ENCODE measurements at places on chromosomes 12 and 14. TPM values are rescaled to one million over a fixed set of nuclear protein-coding genes. Genes with fewer than 3 reads are reported as not detected.

Gene LGR5
- total RNA-seq, result not detected

- peak; percentile 24 for DNase-seq
Measured at GRCh38 chr12:62438098-62438692, 28.4 kb upstream of the MON2 start.

GRCh38 chr12:71865757-71866536 is 26.4 kb downstream of the TBC1D15 start:
- DNase-seq, result no peak

- peak; percentile 79 for DNase-seq
Measured at GRCh38 chr12:100576331-100577036, 3.0 kb downstream of the GAS2L3 start.

- no peak for DNase-seq
Measured at GRCh38 chr12:28925719-28926376, 223.2 kb upstream of the FAR2 start.

DNA sequence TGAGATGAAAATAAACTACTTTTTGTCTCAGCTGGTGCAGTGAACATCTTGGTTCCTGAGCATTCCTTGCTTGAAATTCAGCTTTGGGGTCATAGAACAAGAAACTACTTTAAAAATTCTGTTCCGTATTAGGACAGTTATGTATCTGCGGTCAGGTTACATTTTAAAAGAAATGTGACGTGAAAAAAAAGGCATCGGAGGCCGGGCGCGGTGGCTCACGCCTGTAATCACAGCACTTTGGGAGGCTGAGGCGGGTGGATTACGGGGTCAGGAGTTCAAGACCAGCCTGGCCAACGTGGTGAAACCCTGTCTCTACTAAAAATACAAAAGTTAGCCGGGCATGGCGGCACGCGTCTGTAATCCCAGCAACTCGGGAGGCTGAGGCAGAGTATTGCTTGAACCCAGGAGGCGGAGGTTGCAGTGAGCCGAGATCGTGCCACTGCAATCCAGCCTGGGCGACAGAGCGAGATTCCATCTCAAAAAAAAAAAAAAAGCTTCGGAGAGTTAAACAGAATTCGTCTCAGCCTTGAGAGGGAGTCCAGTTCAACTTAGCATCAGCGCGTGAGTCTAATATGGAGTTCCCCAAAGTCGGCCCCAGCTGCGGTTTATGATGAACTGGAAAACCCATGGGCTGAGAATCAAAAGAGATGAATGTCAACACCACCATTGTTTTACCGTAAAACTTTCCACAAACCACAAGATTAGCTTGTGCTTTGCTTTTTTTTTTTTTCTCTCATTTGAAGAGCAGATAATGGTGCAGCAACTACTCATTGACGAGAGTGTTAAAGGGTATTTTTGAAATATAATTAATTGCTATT is 2.1 kb upstream of the SLC2A13 start:
- no peak for DNase-seq

DNA sequence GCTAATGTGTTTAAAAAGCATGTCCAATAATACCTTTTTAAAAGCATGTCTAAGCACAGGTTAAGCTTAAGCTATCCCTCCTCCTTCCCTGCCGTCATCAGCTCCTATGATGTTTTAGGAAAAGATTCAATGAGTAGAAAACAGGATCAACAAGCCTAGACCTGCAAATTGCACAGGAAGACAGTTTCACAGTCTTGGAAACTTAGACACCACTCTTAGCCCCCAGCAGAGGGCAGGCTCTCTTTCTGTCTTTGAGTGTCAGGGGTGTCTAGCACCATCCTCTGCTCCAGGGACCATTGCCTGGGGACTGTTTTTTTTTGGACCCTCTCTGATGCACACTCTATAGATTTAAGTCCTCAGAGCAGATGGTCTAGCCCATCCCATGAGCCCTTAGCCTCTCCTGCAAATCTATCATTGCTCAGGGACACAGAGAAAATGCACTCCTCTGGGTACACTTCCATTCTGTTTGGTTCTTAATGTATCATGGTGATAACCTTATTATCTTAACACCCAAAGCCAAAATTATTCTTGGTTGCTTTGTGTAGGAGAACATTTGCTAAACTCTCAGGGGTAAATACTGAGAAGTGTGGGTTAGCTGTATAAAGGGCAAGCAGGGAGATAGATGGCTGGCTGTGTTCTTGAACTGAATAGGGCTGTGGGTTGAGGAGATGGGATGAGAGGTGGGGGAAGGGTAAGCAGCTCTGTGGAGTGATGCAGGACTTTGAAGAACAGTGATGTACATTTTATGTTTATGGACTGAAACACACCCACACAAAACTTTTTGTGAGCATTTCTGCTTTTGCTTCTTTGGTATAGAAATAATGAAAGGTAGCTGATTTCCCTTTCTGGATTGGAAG is 259.9 kb upstream of the DDHD1 start:
- peak; percentile 23 for DNase-seq

DNA sequence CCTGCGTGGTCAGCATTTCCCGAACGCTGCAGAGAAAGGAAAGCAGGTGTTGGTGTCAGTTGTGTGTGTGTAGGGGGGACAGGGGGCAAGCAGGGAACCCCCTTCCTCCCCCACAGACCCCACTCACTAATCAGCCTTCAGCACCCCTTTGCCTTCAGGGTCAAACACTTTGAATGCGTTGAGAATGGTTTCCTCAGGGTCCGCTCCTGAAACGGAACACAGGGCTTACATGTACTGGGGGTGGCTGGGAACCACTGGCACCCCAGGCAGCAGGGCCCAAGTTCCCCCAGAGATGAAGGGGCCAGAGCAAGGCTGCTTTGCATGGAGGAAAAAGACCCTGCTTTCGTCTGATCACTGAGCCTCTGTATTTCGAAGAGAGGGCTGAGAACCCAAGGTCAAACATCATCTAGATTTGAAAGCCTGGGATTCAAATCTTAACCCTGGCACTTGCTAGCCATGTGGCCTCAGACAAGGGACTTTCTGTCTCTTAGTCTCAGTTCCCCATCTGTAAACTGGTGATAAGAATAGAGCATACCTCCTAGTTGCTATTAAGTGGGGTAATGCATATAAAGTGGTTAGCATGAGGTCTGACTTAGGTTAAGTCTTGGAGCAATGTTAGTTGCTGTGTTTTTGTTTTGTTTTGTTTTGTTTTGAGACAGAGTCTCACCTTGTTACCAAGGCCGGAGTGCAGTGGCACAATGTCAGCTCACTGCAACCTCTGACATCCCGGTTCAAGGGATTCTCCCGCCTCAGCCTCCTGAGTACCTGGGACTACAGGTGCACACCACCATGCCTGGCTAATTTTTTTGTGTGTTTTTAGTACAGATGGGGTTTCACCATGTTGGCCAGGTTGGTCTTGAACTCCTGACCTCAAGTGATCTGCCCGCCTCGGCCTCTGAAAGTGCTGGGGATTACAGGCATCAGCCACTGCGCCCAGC is 7.0 kb downstream of the MYL2 start:
- DNase-seq, result no peak

Gene GLT1D1
- not detected for total RNA-seq

DNA sequence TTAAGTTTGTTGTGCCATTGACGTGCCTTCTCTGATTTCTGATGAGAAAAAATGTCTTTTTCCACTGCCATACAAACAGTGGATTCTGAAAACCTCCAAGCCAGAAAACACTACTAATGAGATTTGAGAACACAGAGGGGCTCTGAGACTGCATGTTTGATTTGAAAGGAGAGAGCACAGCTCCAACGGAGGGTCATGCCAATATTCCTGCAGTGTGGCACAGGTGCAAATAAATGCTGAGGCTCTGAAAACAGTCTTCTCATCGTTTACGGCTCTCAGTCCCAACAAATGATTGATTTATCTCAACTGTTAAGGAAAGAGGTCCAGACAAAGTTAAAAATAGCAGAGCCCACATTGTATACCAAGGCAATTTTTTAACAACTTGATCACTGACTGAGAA is 128.7 kb downstream of the KCNH5 start:
- no peak for DNase-seq

DNA sequence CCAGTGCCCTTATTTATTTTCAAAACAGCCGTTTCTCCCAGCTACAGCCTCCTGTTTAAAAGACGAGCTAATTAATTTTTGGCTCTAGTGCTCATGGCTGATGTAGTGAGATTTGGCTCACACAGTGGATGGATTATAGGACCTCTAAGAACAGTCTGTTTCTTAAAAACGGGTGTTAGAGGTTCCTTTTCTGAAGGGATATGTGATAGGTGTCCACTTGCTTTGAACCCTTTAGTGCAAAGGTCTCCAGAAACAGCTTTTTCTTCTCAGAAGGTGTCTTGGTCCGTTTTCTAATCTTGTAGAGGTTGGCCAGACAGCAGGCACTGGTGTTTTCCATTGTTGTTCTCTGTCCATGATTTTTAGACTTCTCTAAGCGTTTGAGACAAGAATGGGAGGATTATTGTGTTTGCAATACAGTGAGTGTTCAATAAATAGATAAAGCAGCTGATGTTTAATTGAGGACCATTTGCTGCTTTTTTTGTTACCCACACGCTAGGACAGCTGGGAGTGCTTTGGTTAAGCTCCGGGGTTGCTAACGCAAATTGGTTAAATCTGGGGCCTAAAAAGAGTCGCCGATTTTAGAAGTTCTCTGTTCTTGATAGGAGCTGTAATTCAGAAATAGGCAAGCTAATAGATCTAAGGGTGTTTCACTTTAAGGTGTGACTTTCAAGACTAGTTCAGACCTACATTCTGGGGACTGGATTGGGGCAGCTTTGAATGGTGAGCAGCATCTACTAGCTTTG is 1.0 kb downstream of the BORCS5 start:
- no peak for DNase-seq

Gene PLEKHD1
- under 0.01 TPM for total RNA-seq

Gene SLC7A8
- 1.0 TPM for total RNA-seq

DNA sequence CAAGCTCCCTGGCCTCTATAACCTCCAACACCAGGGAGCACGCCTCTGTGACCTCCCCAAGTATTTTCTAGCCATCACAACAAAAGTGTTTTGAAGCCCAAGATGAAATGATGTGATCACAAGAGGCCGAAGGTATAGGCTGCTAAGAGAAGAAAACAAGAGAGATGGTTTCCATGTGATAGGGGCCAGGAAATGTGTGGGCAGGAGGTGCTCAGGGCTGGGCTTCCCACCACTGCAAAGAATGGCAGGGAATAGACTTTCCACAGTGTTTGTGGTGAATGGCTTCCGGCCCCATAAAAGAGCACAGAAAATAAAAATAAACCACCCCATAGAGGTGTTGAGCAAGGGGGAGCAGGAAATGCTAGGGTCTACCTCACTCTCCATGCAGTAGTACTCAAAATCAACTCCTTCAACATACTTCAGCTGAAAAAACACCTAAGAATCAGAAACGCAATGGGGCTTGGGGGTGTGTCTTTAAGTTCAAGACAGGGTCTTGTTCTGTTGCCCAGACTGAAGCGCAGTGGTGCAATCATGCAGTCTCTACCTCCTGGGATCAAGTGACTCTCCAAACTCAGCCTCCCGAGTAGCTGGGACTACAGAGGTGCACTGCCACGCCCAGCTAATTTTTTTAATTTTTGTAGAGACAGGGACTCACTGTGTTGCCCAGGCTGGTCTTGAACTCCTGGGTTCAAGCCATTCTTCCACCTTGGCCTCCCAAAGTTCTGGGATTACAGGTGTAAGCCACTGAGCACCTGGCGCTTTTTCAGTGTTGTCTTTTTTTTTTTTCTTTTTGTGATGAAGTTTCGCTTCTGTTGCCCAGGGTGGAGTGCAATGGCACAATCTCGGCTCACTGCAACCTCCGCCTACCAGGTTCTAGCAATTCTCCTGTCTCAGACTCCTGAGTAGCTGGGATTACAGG is 27.1 kb downstream of the DAD1 start:
- peak; percentile 77 for DNase-seq

GRCh38 chr12:41011939-41012338 is 176.2 kb upstream of the PDZRN4 start:
- no peak for DNase-seq

Gene PDE3A
- total RNA-seq, result 0.51 TPM

DNA sequence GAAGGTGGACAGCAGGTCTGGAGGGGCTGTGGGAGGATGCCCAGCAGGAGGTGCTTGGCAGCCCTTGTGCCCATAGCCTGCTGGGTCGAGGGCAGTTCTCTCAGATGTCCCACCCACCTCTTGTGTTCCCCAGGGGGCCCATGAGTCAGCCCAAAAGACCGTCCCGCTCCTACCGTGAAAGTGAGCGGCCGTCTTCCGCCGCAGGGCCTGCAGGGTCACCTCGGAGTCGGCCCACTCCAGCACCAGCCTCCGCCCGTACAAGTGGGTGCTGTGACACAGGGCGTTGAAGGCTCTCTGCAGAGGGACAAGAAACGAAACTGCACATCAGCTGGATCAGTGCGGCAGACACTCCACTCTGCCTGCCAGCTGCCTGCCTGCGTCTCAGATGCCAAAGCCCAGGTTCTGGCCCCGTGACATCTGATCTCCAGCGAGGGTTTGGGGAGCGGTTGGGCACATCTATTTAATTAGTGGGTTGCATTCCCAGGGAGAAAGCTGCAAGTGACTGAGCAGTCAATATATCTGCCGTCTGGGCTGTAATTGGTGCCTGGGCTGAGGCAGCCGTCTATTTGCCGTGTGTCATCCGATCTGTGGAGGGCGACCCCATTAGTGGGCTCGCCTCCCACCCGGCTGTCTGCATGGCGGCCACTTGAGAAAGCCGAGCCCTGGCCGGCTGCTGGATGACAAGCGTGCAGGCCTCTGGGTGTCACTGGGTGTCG is 121.5 kb downstream of the RBM19 start:
- no peak for DNase-seq

DNA sequence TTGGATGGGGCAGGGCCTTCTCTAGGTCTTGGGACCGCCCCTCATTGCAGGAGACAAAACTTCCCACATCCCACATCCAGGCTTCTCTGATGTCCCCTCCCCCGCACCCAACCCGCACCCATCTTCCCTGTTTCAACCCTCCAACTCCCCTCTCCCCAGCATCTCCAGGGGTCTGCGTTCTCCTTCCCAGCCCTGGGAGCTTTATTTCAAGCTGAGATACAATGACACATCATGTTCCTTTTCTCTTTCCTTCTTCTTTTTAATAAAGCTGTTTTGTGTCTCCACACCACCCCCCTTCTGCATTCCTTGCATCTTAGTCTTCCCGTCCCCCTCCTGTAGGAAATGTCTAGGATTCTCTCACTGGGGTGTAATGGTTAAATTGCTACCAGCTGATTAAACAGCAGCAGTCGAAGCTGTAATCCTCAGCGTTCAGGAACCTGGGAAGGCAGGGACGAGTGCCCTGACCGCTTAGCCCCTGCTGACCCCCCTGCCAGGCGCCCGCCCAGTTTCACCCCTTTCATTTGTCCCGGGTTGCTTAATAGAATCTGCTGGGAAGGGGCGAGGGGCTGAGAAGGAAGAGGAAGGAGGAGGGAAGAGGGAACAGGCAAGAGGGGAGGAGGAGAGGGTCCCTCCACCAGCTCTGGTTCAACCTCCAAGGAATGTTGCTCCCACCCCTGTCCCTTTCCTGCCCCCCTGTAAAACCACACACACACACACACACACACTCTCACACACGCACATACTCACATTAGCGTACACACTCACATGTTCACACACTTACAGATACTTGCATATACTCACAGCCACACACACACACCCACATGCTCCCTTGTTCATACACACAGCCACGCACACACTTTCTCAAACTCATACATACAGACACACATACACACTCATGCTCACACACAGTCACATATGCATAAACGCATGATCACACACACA is 104.5 kb upstream of the MED13L start:
- DNase-seq, result no peak

Gene C12orf50
- total RNA-seq, result not detected

Measured in dermis microvascular lymphatic vessel endothelial cell (primary cell).